ENCODE measurements at places on chromosomes 7 and 10.

DNA sequence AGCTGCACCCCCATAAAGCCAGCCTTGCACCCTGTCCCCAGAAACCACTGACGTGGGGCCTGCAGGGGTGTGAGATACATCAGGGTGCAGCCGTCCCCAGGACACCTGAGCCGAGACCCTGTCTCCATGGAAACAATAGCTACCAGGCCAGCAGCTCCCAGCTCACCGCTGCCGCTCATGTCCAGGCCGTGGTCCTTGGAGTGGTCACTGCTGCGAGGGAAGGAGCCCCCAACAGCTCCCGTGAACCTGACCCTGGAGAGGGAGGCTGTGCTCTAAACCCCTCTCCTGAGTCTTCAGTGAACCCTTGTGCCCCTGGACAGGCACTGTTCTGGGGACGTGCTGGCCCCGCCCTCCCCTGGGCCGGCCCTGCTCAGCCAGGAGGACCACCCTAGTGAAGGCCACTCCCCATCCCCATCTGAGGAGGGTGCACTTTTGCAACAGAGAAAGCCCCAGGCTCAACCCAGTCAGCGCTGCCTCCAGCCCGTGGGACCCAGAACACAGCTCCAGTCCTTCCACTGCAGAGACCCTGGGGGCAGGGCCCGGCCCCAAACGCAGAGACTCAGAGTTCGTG, 19.6 kb upstream of the INPP5A start:
- no peak for DNase-seq

GRCh38 chr7:56537952-56538351, 421.7 kb upstream of the NUPR2 start:
- no peak for DNase-seq

GRCh38 chr7:14835384-14835783, 67.2 kb downstream of the DGKB start:
- DNase-seq: no peak

GRCh38 chr7:70439651-70440050, 692.3 kb upstream of the GALNT17 start:
- no peak for DNase-seq

DNA sequence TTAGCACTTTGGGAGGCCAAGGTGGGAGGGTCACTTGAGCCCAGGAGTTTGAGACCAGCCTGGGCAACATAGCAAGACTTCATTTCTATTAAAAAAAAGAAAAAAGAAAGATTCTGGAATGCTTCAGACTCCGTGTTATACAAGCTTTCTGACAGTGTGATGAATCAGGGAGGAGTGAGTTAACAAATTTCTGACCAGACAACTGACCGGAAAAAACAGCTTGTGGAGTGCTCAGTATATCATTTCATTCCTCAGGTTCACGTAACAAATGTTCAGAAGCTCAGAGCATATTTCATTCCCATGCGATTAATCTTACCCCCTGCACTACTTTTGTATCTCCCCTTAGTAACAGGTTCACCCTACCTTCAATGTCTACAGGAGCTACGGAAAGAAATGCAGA, 28.6 kb upstream of the TNPO3 start:
- no peak for DNase-seq

- no peak for DNase-seq
Observed at GRCh38 chr7:99387912-99388311, 13.4 kb downstream of the ARPC1B start.

DNA sequence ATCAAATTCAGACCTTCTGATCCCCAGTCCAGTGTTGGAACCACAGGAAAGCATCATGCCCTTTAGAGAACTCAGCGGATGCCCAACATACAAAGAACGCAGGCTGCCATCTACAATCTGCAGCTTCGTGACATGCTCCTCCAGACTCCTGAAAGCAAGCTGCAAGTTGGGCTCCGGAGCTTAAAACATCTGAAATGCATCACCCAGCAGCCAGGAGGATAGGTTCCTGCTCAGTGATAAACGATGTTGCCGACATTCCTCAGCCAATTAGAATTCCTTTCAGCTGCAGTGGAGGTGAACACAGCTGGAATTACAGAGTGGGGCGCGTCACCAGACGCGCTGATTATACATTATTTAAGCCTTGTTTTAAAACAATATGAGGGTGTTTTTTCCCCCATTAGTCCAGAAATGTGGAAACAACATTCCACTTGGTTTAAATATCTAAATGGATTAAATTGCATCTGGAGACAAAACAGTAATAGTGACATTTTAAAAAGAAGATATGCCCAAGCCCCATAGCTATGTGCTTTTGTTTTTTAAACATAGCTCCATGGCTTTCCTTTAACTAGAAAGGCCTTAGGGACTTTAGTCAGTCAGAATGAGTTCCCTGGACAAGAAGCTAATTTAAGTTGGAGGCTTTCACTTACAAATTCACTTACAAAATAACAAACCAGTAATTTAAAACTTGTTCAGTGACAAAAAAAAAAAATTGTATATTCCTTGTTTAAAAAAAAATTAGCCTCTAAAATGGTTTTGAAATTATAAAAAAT, 6.3 kb downstream of the SMURF1 start:
- no peak for DNase-seq

- no peak for DNase-seq
Observed at GRCh38 chr10:37747081-37747480, 110.3 kb downstream of the ZNF248 start.

DNA sequence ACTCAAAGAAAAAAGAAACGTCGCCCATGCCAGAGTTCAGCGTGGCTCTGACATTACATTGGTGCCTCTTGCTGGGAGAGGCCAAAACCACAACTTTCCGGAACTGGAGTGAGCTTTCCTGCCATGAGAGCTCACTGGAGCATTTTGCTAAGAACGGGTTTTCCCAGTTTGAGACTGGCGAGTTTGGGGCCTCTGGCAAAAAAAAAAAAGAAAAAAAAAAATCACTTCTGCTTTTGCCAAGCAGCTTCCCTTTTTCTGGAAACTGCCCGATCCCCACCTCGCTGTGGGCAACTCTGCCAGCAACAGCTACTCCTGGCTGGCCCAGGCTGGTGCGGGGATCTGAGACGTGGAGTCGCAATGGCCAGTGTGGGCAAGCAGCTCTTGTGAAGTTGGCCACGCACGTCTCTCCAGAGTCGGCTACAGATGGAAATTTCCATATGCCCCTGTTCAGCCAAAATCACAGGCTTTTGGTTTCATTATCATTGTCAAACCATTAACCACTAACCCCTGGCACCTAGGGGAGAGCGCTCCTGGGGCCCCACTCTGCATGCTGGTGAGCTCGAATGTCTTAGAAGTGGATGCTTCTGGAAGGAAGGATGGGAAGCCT, 25.7 kb downstream of the PRKAG2 start:
- no peak for DNase-seq

DNA sequence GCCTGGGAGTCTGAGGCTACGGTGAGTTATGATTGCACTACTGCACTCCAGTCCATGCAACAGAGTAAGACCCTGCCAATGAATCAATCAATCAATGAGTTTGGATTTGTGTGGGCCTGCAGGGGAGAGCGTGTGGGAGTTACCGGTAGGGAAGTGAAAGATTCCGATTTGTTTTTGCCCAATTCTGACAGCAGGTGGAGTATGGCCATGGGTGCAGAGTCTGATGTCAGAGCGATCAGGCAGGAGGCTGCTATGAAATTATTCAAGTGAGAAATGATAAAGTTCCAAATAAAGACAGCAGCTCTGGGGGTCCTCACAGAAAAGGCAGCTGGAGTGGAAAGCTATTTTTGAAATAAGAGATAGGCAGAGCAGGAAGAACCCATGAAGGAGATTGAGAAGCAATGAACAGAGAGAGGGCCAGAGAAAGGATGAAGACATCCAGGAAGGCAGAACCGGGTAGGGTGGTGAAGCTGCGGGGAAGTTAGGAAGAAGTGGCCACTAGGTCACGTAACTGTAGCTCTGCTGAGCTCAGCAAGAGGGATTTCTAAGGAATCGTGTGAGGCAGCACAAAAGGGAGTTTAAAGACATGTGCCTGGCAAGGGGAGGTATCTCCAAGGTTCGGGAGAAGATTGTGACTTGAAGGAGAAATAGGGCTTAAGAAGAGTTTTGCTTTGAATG, 93.7 kb upstream of the NMT2 start:
- no peak for DNase-seq

DNA sequence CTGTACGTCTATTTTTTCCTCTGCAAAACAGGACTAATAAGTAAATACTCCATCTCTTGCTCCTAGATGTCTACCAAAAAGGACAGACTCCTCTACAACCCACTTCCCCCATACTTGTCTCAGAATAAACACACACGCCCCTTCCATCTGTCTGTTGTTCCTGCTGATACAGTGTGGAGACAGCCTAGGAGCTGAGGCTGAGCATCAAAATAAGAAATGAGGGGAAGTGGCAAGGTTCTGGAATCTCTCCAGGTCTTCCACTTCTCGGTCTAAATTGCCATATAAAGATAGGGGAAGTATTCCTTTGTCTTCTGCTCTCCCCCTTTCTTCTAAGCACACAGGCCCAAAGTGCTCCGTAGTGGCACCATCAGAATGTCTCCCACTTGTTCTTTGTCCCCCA, 30.8 kb upstream of the VSIR start:
- DNase-seq: no peak

- peak; percentile 6 for DNase-seq
Observed at GRCh38 chr7:409339-410281, 110.0 kb downstream of the PDGFA start.

GRCh38 chr10:112519133-112519761, 72.2 kb downstream of the VTI1A start:
- DNase-seq: no peak

DNA sequence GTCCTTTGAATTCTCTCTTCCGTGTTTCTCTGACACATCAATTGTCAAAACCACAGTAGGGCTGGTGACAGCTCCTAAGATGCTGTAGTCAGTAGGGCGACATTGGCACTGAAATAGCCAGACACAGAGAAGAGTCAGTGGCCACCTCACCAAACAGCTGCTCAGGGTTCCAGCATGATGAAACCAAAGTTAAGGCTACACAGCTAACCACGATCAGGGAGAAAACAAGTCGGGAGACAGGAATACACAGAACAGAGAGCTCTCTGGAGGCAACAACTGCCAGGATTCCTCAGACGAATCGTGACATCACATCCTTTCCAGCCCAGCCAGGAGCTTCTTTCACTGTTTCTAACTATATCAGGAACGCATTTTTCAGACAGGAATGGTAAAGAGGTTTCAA, 922.2 kb downstream of the SORCS1 start:
- no peak for DNase-seq

GRCh38 chr7:99016196-99016595, 127.7 kb downstream of the SMURF1 start:
- no peak for DNase-seq

DNA sequence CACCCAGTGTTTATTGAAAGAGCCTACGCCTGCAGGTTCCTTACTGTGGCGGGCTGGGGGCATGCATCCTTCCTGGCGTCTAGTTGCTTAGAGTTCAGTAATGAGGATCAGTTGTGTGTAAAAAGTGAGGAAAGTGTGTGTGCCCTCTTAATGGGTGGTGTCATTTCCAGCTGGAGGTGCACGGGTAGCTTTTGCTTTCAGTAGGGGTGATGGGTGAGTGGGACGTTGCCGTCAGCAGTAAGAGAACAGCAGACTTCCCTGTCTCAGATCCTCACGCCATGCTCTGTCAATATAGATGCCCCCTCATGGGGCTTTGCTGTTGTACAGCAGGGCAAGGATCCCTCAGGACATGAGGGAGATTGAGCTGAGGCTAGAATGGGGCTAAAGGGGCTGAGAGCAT, 352.6 kb upstream of the GALNT17 start:
- no peak for DNase-seq

Data from T-helper 17 cell (primary cell).